Uterus (tissue), 4 donors: ENCODE measurements at places on chromosomes 2 and 18. TPM values are rescaled to one million over a fixed set of nuclear protein-coding genes. Genes with fewer than 3 reads are reported as not detected.

- no peak for DNase-seq
Measured at GRCh38 chr2:170878505-170878904, 50.5 kb upstream of the GORASP2 start.

DNA sequence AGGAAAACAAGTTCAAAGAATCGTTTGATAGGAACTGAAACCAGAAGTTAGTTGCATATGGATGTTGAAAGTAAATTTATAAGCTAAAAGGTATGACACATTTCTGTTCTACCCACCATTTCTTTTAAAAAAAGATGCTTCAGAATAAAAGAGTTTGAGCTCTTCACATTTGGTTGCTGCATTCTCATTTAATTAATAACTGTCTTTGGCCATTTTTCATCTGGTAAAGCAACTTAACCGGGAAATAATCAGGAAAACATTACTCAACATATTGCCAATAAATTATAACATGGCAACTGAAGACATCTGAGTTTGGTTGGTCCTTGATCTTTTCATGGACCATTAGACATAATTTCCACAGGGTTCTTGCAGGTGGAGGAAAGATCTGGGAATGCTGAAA is 180.2 kb upstream of the TWIST2 start:
- no peak for DNase-seq

- peak; percentile 43 for DNase-seq
Measured at GRCh38 chr18:48902856-48903601, 47.7 kb downstream of the SMAD7 start.

DNA sequence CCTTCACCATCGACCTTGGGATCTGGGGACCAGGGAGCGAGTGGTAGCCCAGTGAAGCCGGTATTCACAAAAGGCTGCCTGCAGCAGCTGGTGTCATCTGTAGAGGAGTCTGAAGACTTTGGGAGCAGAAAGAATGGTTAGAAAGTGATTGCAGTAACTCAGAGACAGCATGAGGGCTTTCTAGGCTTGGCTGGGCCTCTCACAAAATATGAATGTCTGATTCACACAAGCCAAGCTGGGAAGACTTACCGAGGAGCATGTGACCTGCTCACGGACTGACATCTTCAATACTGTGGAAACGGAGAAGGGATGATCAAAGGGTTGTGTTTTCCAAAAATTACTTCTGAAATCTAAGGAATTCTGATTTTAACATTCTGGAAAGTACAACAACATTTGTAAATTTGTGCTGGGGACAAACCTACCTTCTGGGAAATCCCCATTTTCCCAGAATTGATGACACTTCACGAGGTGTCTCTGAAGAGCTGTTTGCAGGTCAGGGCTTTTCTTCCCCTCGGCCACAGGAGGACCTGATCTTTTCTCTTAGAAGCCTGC is 111.7 kb downstream of the ACOXL start:
- DNase-seq = no peak

DNA sequence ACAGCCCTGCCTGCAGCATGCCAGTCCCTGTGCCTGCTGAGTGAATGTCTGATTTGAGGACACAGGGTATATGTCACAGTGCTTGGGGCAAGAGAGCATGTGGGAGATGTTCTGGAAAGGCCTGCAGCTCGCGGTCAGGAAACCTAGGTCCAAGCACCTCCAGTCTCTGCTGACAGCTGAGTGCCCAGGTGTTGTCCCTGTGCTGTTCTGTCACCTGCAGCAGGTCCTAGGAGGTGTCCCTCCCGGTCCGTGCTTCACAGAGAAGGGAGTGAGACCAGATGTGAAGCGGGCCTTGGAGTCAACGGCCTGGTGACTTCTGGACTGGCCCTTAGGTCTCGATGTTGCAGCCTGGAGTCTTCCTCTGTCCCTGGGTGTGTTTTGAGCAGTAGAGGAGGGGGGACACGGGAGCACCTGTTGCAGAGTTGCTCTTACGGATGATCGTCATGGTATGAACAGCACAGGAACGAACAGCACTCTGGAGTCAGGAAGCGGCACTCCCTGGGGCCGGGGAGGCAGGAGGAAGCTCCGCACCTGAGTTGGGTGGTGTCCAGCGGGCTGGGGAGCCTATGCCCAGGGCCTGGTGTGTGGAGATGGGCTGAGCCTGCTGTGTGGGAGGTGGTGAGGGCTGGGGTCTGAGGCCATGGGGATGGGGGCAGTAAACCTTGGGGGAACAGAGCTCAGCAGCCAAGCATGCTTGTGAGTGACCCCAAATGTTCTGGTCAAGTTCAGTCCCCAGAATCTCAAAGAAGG is 21.6 kb upstream of the ARHGEF4 start:
- no peak for DNase-seq

DNA sequence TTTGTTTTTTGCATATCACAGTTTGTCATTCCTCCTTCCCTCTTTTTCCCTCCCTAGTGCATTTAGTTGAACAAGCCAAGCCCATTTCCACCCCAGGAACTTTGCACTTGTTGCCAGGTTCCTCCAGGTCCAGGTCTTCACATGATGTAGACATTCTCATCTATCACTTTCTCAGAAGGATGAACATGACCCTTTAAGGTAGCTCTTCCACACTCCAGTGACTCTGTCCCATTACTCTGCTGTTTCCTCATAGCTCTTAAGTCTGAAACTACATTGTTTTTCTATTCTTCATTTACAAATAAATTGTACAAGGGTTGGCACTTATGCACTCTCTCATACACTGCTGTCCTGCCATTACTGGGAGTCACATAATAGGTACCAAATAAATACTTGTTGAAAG is 6.1 kb downstream of the KYNU start:
- no peak for DNase-seq

GRCh38 chr18:30016179-30016578 is 1026.4 kb downstream of the DSC3 start:
- no peak for DNase-seq

GRCh38 chr2:73004889-73005596 is 66.5 kb downstream of the SFXN5 start:
- no peak for DNase-seq

SIX3 gene
- not detected for total RNA-seq

DNA sequence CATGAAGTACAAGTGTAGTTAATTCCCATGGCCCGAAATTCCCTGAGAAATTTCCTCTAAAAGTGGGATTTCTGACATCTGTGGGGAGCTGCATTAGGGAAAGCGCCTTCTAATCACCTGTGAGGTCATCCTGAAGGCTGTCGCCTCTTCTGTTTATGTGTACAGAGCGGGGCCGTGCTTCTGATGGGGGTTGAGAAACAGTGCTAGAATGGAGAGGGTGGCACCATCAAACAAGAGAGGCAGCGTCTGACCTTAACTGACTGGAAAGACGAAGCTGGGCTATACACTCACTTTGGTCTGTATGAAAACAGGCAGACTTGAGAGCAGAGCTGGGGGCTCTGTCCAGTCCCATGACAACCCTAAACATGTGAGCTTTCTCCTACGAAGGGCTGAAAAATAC is 44.2 kb upstream of the DNMT3A start:
- DNase-seq = no peak

TMEM178A gene
- not detected for total RNA-seq

GKN2 gene
- total RNA-seq = not detected

- DNase-seq = no peak
Measured at GRCh38 chr2:132550946-132551345, 119.1 kb downstream of the LYPD1 start.

POTEJ gene
- total RNA-seq = not detected

GRCh38 chr2:138512672-138513071 is 11.1 kb downstream of the SPOPL start:
- DNase-seq = no peak

REG1B gene
- not detected for total RNA-seq

- no peak for DNase-seq
Measured at GRCh38 chr2:222864296-222864695, 3.5 kb downstream of the ACSL3 start.

IL37 gene
- total RNA-seq = not detected

SKOR2 gene
- not detected for total RNA-seq

M1AP gene
- total RNA-seq = not detected

CPO gene
- 0.90 TPM for total RNA-seq

- DNase-seq = no peak
Measured at GRCh38 chr2:122663620-122664019, 908.2 kb downstream of the TSN start.

MFSD2B gene
- 0.35 TPM for total RNA-seq

DNA sequence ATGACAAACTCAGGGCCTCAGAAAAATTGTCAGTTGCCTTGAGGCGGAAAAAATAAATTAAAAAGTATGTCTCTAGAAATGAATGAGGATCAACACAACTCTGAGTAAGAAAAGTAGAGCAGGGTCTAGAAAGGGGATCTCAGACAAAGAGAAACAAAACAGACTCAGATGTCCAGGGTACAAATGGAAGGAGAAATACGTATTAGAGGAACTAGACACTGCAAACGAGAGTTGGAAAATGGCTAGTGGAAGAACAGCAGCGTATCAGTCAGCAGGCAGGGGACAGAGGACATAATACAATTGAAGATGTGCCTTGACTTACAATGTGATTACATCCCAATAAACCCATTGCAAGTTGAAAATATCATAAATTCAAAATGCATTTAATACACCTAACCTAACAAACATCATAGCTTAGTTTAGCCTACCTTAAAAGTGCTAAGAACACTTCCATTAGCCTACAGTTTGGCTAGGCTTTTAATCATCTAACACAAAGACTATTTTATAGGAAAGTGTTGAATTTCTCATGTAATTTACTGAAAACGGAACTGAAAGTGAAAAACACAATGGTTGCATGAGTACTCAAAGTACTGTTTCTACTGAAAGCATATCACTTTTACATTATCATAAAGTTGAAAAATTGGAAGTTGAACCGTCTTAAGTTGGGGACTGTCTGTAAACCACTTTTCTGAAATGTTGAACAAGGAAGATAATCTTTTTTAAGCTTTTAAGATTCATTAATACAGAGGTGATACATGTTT is 182.8 kb downstream of the NBAS start:
- DNase-seq = no peak

DNA sequence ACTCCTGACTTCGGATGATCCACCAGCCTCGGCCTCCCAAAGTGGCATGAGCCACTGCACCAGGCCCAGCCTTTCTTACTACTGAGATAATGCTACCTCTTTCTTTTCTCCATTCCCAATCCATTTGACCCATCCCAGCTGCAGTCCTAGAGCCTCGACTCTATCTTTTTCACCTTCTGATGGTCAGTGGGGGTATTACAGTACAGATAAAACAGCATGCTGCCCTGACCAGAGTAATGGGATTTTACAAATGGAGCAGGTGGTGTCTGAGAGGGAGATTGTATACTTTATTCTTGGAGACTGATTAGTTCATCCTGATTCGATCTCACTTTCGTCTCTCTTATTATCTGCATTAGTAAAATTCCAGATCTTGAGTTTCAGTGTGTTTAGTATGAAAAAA is 238.6 kb upstream of the TNP1 start:
- DNase-seq = no peak

- DNase-seq = no peak
Measured at GRCh38 chr2:45575881-45576280, 35.2 kb downstream of the SRBD1 start.

SP140 gene
- not detected for total RNA-seq

DNA sequence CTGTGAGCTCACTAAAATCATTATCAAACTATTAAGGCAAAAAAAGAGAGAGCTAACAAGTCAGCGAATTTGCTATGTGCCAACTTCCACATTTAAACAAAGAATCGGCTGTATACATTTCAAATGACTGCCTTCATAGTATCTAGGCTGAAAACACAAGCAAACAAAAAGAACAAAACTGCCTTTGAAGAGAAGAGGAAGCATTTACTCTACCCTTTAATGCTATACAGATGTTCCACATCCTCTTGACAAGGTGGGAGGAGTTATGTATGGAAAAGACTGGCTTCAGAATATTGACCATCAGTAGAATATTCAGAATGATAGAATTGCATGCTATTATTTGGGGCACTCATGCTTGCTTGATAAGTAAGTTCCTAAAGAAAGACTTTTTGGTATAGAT is 741.7 kb downstream of the PLCL1 start:
- DNase-seq = no peak

GRCh38 chr18:75782204-75782603 is 354.7 kb upstream of the SMIM21 start:
- no peak for DNase-seq

- no peak for DNase-seq
Measured at GRCh38 chr2:10798783-10799182, 13.8 kb downstream of the PDIA6 start.

PAX8 gene
- 6.4 TPM for total RNA-seq

POTEC gene
- total RNA-seq = not detected

ITGB6 gene
- not detected for total RNA-seq

GRCh38 chr2:144967961-144968360 is 448.0 kb upstream of the ZEB2 start:
- no peak for DNase-seq

TRABD2A gene
- 0.29 TPM for total RNA-seq

CRYBA2 gene
- not detected for total RNA-seq

TTN gene
- total RNA-seq = 8.4 TPM

DNA sequence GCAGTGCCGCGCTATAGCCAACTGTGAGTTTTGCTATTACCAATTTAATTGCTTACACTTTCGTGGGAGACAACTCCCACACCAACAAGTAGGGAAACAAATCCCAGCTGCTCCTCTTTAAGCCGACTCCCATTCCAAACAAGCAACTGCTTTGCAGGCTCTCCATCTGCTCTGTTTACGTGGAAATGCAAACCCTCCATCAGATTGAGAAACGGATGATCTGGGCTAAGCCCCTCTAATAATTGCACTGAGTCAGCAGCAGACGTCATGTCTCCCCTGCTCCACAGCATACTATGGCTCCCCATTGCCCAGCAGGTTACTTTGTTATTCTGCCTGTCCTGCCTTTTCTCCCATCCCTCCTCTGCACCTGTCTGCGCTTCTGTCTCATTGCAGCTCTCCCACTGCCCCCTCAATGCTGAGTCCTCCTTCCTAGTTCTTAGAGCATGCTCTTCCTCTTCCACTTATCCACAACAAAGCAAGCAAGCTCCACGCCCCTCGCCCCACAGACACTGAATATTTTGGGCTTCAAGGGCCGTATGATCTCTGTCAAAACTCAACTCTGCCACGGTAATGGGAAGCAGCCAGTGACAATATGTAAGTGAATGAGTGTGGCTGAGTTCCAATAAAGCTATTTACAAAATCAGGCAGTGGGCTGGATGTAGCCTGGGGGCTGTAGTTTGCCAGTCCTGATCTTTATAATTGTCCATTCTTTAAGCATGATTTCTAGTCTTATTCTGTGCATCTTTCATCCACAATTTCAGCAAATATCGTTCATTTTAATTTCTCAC is 39.5 kb upstream of the ARL4C start:
- no peak for DNase-seq

GRCh38 chr2:72685638-72686213 is 140.1 kb downstream of the EXOC6B start:
- no peak for DNase-seq

GRCh38 chr2:43519643-43520221 is 76.1 kb downstream of the THADA start:
- DNase-seq = no peak

DNA sequence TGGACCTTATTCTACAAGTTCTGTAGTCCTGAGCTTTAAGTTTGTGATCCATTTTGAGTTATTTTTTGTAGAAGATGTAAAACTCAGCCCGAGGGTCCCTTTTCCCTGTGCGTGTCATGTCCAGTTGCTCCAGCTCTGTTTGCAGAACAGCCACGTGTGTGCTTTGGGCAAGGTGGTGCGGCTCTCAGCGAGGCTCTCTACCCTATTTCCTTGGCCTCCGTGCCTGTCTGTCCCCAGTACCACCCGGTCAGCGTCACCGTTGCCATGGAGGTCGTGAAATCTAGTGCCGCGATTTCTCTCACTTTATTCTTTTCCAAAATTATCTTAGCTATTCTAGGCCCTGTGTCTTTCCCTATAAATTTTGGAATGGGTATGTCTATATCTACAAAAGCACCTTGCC is 141.0 kb upstream of the CTDP1 start:
- no peak for DNase-seq

RAB17 gene
- total RNA-seq = 4.6 TPM
